ENCODE measurements at places on chromosomes 4 and X.

- peak; percentile 14 for DNase-seq
These were observed 4.5 kb downstream of the RAPGEF2 start for GRCh38 chr4:159107203-159107925.

DNA sequence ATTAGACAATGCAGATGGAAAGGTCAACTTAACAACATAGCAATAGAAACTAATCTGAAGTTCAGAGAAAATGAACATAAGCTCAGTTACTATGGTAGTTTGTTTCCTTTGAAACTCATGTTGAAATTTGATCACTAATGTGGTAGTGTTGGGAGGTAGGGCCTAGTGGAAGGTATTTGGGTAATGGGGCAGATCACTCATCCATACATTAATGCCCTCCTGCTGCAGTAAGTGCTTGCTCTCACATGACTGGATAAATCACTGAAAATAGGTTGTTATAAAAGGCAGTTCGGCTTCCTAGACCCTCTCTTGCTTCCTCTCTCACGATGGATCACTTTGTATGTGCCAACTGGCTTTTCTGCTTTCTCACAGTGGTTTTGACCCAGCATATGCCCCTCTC, 567.4 kb upstream of the GALNT7 start:
- no peak for DNase-seq

DNA sequence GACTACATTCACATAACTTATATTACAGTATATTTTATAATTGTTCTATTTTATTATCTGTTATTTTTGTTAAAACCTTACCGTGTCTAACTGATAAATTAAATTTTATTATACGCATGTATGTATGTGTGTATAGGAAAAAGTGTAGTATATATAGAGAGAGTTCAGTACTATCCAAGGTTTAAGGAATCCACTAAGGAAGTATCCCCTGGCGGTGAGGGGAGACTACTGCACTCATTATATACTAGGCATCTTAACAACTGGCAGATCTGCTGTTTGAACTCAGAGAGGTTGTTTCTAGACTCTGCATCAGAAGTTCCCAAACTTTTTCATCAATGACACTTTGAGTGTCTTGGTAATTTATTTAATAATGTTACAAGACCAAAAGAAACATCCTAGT, 70.9 kb downstream of the NDST4 start:
- no peak for DNase-seq

- no peak for DNase-seq
These were observed 28.8 kb downstream of the FGFR3 start for GRCh38 chr4:1821679-1822567.

- DNase-seq, result no peak
These were observed 68.1 kb downstream of the FRMPD4 start for GRCh38 chrX:12206413-12206812.

DNA sequence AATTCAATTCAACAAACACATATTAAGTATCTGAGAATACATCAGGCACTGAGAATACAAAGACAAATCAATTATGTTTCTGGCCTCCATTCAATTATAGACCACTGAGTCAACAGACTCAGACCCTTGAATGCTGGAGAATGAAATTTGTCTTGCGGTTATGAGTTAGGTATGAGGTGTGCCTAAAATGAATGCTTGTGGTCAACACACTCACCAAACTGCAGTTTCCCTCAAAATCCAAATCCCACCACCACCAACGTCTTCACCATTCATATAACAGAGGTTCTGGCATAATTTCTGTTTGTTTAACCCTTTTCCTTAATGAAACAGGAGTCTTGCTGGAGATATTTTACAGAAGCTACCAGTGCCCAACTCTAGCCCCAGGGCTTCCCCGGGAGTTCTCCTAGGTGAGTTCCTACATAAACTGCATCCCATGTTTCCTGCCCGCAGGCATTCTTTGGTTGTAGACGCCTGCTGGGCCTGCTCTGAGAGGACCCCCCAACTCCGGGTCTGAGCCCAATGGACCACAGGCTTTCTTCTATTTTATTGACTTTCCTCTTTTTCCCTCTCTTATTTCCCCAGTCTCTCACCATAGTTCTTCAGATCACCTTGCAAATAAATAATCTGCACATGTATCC, 119.2 kb downstream of the DDX53 start:
- no peak for DNase-seq

DNA sequence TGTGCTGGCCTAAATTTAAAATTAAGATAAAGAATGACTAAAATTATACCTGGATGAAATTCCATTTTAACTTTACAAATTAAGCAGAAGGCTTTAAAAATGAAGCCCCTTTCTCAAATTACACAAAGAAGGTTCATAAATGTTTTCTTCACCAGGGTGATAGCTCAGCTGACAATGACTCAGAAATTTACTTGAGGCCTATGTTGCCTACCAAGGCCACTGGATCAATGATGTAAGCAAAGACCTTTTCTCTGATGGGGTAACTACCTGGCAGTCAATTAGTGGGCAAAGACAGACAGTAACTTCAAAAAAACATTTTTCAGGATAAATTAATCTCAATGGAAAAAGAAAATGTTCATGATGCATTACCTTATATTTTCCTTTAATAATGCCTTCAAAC, 23.9 kb upstream of the GPR34 start:
- DNase-seq, result no peak

DNA sequence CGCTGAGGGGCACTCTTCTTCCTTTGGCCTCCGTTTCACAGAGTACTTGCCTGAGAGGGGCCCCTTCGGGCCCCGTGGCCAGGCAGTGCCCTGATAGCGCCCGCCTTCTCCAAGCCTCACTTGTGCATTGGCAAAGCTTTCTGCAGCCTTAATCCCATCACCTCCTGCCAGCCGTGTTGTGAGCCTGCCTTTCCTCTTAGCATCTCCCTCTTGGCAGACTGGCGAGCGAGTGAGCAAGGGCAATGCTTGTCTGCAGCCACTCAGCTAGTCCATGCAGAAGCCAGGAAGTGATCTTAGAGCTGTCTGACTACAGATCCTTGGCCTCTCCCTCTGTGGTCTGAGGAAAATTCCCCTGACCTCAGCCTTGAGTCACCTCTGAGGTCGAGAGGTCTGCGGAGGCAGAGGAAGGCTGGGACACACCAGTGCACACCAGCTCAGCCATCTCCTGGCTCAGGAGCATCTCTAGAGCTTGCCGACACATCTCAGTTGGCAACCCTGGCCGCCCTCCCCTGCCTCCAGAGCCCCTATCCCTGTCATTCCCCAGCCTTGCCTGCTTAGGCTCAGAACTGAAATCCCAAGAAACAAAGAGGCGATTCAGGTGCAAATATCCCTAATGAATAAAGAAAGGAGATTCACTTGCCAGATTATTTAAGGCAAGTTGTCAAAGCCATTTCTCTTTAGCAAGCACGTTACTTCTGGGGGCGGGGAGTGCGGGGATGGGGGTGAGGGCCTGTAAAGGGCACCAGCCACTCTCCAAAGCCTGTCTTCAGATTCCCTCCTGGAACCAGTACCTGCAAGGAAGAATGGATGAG, 143.5 kb upstream of the MAMLD1 start:
- peak; percentile 69 for DNase-seq

DNA sequence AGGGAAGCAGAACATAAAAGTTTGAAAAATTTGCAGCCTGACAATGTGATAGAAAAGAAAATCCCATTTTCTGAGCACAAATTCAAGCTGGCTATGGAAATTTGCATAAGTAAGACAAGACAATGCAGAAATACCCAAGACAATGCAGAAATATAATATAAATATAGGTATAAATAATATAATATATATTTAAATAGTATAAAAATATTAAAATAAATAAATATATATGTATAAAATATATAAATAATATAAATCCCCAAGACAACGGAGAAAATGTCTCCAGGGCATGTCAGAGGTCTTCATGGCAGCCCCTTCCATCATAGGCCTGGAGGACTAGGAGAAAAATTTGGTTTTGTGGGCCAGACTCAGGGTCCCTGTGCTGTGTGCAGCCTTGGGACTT, 125.0 kb upstream of the AADAT start:
- DNase-seq, result no peak

- no peak for DNase-seq
These were observed 134.0 kb downstream of the ANXA5 start for GRCh38 chr4:121562811-121563210.

DNA sequence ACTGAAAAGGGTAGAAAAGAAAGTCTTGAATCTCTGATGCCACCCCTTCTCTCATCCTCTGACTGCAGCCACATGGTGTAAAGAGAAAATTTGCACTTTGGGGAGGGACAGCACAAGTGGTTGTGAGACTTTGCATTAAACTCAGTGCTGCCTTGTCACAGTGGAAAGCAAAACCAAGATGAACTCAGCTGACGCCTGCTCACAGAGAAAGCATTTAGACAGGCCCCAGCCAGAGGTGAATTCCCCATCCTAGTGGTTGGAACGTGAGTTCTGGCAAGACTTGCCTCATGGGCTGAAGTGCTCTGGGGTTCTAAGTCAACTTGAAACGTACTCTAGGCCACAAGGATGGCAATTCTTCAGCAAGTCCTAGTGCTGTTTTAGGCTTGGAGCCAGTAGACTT, 1101.4 kb downstream of the ADGRL3 start:
- DNase-seq, result no peak

- no peak for DNase-seq
These were observed 37.8 kb downstream of the ADRA2C start for GRCh38 chr4:3803946-3804345.

DNA sequence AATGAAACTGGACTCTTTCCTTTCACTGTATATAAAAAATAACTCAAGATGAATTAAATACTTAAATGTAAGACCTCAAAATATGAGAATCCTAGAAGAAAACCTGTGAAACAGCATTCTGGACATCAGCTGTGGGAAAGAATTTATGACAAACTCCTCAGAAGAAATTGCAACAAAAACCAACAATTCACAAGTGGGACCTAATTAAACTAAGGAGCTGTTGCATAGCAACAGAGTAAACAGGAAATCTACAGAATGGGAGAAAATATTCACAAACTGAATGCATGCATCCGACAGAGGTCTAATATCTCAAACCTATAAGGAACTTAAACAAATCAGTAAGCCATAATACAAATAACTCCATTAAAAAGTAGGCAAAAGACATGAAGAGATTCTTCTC, 851.7 kb upstream of the PCDH10 start:
- DNase-seq, result peak; percentile 5

DNA sequence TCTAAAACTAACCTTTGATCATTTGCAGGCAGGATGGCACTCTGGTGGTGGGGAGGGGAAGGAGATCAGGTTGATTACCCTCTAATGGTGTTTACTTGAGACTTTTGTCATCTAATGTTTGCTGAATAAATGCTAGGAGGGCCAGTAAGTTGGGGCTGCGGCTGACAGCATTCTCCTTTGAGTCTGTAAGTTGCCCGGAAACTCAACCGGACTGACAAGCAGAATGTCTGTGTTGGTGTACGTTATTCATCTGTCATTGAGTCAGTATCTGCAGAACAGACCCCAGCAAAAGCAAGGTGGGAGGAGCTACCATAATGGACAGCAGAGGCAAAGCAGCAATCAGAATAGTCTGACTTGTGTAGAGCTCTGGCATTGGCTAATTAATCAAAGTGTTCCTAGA, 1210.6 kb upstream of the PABPC4L start:
- no peak for DNase-seq

GRCh38 chr4:5112333-5113095, 61.2 kb downstream of the STK32B start:
- DNase-seq, result no peak

GRCh38 chr4:40621229-40621591, 8.5 kb downstream of the RBM47 start:
- no peak for DNase-seq

DNA sequence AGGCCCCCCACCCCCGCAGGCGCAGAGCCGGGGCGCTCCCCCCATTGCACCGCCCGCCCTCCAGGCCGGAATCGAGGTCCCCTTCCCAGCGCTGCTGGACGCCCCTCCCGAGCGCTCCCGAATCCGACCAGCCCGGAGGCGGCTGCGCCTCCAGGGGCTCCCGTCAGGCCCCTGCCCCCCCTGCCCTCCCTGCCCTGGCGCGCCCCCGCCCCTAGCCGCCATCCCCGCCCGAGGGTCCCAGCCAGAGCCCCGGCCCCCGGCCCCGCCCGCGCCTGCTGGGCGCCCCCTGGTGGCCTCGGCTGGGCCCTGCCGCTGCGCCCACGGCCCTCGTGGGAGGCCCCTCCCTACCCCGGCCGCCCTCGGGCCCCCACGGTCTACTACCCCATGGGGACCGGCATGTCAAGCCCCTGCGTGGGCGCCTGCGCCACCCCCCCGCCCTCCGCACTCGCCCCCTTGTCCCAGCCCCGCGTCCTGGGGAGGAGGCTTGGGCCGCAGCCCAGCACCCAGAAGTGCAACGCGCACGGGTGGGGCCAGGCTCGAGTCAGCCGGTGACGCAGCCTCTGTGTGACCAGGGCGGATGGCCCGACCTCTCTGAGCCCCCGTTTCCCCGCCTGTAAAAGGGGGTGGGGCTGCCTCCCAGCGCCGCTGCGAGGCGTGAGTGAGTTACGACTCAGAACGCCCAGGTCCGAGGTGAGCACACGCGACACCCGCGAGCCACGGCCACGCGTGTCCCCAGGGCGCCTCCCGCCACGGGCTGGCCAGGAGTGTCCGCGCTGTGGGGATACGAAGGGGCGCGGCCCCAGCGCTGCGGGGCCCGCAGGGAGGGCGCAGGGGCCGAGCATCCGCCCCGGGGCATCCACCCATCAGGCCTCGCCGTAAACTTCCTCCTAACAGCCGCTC, 104.9 kb downstream of the FAM53A start:
- DNase-seq, result peak; percentile 71

- peak; percentile 79 for DNase-seq
These were observed 44.8 kb downstream of the GAB1 start for GRCh38 chr4:143381189-143382118.

DNA sequence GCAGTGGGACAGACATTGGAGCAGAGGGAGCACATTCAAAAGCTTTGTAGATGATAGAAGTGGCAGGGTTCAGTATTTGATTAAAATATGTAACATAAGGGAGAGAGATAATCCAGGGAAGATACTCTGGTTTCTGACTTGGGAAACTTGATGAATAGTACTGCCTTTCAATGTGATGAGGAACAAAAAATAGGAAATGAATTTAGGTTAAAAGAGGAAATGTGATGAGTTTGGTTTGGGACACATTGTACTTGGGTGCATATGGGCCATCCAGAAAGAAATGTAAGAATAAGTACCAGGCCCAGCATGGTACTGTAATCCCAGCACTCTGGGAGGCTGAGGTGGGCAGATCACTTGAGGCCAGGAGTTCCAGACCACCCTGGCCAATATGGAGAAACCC, 20.9 kb upstream of the NDNF start:
- DNase-seq, result no peak

- no peak for DNase-seq
These were observed 48.0 kb upstream of the NAP1L5 start for GRCh38 chr4:88745581-88746163.

DNA sequence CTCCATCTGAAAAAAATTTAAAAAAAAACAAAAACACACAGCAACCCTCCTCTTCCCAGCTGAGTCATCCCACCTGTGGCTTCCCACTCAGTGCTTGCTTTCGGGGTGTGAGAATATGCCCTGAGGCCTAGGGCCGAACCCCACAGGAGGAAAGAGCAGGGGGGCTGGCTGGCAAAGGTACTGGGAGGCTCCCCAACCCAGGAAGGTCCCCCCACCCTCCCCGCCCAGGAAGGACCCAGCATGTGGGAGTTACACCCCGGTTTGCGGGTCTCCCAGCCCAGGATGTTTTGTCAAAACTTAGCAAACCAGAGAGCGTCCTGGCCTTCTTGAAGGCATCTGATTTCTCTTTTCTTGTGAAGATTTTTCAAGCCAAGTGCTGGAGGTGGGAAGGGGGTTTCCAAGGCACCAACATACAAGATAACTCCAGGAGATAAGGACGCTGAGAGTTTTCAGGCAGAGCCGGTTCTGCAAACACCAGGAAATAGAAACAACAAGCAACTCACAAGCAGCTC, 25.7 kb upstream of the CSF2RA start:
- no peak for DNase-seq

- no peak for DNase-seq
These were observed 77.1 kb downstream of the PRKG2 start for GRCh38 chr4:81137894-81138293.

All from HCEC 1CT (cell line).